Dermis blood vessel endothelial cell (primary cell): ENCODE measurements at places on chromosomes 6 and 20. TPM values are rescaled to one million over a fixed set of nuclear protein-coding genes. Genes with fewer than 3 reads are reported as not detected.

The PTGIS gene
- 1.9 and 2.0 TPM in 2 replicates for total RNA-seq

The CCM2L gene
- 31.1 and 35.5 TPM in 2 replicates for total RNA-seq

The FOXF2 gene
- not detected in 2 replicates for total RNA-seq

The SEL1L2 gene
- not detected in 2 replicates for total RNA-seq

The MEP1A gene
- total RNA-seq: not detected in 2 replicates

The SCRT2 gene
- not detected in 2 replicates for total RNA-seq

The CALHM6 gene
- total RNA-seq: 0.33 and 0.85 TPM in 2 replicates

The APCDD1L gene
- 0.17 and 0.19 TPM in 2 replicates for total RNA-seq

The HLA-DMB gene
- total RNA-seq: 1.0 and 2.9 TPM in 2 replicates

The CAPN11 gene
- 0.28 and 2.2 TPM in 2 replicates for total RNA-seq

The C2 gene
- not detected in 2 replicates for total RNA-seq

The OVOL2 gene
- total RNA-seq: not detected in 2 replicates

The SASH1 gene
- total RNA-seq: 112 and 160 TPM in 2 replicates

The ASIP gene
- not detected in 2 replicates for total RNA-seq

The LGSN gene
- not detected in 2 replicates for total RNA-seq

The VSX1 gene
- total RNA-seq: not detected in 2 replicates

The CITED2 gene
- total RNA-seq: 28.8 and 50.0 TPM in 2 replicates

The CEP43 gene
- 14.3 and 15.7 TPM in 2 replicates for total RNA-seq

The AVP gene
- not detected in 2 replicates for total RNA-seq

The CLPSL1 gene
- not detected in 2 replicates for total RNA-seq

The AIF1 gene
- total RNA-seq: not detected in 2 replicates

The KHDC1 gene
- total RNA-seq: 0.09 TPM in 1 of 2 replicates, not detected in the other

The PPIL1 gene
- 21.3 and 26.9 TPM in 2 replicates for total RNA-seq

The STMND1 gene
- not detected in 2 replicates for total RNA-seq

The TNF gene
- 0.17 TPM in 1 of 2 replicates, not detected in the other for total RNA-seq

The MCHR2 gene
- not detected in 2 replicates for total RNA-seq

The ZSWIM3 gene
- total RNA-seq: 8.7 and 11.9 TPM in 2 replicates

The TMEM200A gene
- 0.14 and 0.34 TPM in 2 replicates for total RNA-seq

The ZSCAN23 gene
- 0.51 and 0.74 TPM in 2 replicates for total RNA-seq

The CLPSL2 gene
- not detected in 2 replicates for total RNA-seq

The KCNB1 gene
- total RNA-seq: under 0.01 TPM in 1 of 2 replicates, not detected in the other

The UBD gene
- total RNA-seq: 5.8 and 82.4 TPM in 2 replicates

The NR2E1 gene
- total RNA-seq: not detected in 2 replicates

The CDH4 gene
- 0.17 and 0.47 TPM in 2 replicates for total RNA-seq

The OR2B6 gene
- not detected in 2 replicates for total RNA-seq

The GLP1R gene
- total RNA-seq: not detected in 2 replicates

The RGS17 gene
- 3.3 and 3.9 TPM in 2 replicates for total RNA-seq

The DPPA5 gene
- total RNA-seq: not detected in 2 replicates

The ADAT2 gene
- 3.1 and 3.8 TPM in 2 replicates for total RNA-seq

The TMEM30A gene
- total RNA-seq: 282 and 305 TPM in 2 replicates
